Activated CD4-positive, alpha-beta T cell treated with anti-CD3 and anti-CD28 coated beads for 36 hours (primary cell): ENCODE measurements at places on chromosomes 2 and 18. TPM values are rescaled to one million over a fixed set of nuclear protein-coding genes. Genes with fewer than 3 reads are reported as not detected.
A peak's percentile ranks its signal among the peaks of the same experiment; 100 is the strongest.

DNA sequence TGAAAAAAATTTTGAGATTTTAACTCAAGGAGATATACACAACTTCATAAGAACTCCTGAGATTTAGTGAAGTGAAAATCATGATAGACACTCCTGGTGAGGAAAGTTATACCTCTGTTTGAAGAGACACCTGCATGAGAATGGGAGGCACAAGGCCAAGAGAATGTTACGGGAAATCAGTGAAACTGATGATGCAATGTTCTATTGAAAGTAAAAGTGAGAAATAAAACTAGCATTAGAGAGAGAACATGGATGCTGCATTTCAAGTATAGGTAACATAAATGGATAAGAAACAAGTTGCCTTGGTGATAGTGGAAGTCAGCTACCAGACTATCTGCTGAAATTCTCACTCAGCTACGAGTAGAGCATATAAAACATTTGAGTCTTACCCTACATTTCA, 562.1 kb upstream of the FANCL start:
- no peak overlapping the region for H3K4me3 ChIP-seq
- peaks cover 2% of the 10 kb centered on the region for H3K4me1 ChIP-seq
- H3K27ac ChIP-seq = peak overlapping the region; percentile 5
- H3K27me3 ChIP-seq = no peaks in the 10 kb centered on the region
- H3K36me3 ChIP-seq = no peaks in the 10 kb centered on the region

Gene MAP3K19
- total RNA-seq = not detected

Gene ZNF514
- 7.0 TPM for total RNA-seq

DNA sequence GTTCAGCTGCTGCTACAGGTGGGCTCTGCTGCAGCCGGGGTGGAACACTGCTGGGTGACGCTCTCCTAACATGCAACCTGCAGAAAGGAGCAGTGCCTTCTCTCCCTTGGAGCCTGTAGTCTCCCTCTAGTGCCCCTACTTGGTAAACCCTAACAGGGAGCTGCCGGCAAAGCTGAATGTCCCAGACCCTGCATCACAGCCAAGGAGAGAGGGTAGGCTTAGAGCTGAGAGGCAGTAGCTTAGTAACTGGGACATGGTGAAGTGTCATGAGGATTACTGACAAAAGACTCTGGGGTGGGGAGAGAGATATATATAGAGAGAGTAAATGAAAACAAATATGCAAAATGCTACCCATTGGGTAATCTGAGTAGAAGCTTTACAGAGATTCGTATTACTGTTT, 9.9 kb downstream of the NCAPH start:
- H3K36me3 ChIP-seq = peaks cover 78% of the 10 kb centered on the region
- DNase-seq = peak; percentile 15
- H3K27ac ChIP-seq = no peak overlapping the region
- H3K27me3 ChIP-seq = no peaks in the 10 kb centered on the region
- H3K4me1 ChIP-seq = peaks cover 39% of the 10 kb centered on the region
- H3K4me3 ChIP-seq = no peak overlapping the region

Gene HADHA
- total RNA-seq = 149 TPM

DNA sequence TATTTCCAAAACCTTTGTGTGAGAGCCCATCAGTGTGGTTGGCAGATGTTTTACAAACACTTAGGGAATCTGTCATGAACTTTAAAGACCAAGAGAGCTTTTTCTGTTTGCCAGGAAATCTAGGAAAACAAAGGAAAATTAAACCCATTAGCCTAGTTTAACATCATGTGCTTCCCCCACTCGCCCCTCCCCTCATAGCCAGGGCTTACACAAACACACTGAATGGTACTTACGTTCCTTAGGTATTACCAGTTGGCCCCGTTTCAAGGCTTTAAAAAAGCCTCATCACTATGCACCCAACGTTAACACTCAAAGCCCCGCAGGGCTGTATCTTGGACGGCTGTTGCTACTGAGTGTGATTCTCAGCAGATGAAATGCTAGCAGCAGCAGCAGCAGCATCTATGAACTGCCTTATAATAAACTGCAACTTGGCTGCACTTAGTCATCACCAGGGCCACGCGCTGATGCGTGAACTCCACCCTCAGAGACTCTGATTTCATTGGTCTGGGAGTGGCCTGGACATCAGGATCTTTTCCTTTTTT, 20.1 kb upstream of the TTC39C start:
- peaks cover 2% of the 10 kb centered on the region for H3K27me3 ChIP-seq
- peak; percentile 27 for DNase-seq
- no peak overlapping the region for H3K4me3 ChIP-seq
